T-cell (primary cell): ENCODE measurements at places on chromosomes 11 and 22. TPM values are rescaled to one million over a fixed set of nuclear protein-coding genes. Genes with fewer than 3 reads are reported as not detected.

DNA sequence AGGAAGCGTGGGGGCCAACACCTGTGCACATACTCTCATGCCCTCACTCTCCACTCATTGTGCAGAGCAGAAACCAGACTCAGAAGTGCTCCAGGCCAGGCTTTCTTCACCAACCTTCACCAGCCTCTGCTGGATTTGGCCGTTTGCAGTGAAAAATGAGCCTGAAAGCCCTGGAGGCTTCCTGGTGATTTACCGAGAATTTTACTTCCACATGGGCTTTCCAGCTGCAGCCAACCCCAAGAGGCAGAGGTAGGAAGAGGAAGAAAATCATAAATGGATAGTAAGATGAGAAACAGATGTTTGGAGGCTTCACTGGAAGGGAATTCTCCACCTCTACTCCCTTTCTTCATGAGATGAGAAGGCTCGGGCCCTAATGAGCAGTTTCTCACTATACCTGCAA lies 155.4 kb downstream of the ETS1 start:
- H3K4me1 ChIP-seq = peaks cover 3% of the 10 kb centered on the region
- peaks cover 3% of the 10 kb centered on the region for H3K27me3 ChIP-seq
- no peaks in the 10 kb centered on the region for H3K36me3 ChIP-seq
- H3K27ac ChIP-seq = no peak overlapping the region
- H3K4me3 ChIP-seq = no peak overlapping the region
- DNase-seq = no peak

RFPL2 gene
- total RNA-seq = 1.8 TPM

OSM gene
- total RNA-seq = 5.9 TPM

DNA sequence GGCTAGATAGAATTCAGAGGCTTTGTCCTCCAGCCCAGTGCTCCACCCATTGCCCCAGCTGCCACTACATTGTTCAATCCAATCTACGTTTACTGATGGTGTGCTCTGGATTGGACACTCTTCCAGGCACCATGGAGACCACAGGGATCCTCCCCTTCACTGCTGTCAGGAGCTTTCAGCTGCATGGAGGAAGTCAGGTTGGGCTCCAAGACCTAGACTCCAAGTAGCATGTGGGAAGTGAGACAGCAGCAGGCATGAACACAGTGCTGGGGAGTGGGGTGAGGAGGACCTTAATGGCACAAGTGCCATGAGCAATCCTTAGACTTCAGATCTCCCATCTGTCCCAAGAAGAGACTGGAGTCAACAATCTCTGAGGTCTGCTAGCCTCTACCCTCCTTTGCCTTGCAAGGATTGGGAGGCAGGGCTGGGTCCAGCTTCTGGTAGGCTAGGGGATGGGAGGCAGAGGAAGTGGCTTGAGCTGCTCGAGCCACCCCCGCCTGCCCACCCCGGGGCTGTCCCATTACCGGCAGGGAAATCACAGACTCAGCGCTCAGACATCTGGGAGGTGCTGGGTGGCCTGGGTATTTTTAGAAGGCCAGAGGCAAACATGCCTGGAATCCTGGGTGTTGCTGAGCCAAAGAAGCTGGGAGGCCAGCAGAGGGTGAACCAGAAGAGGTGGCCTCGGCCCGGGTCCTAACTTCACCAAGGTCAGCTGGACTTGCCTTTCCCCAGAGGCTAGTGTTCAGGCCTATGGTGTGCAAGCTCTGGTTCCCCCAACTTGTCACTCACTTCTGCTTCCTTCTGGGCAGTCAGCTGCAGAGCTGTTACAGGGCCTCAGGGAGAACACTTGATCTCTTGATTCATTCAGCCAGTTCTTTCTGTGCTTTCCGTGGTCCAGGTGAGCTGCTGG lies 15.2 kb upstream of the FCHSD2 start:
- no peaks in the 10 kb centered on the region for H3K27me3 ChIP-seq
- H3K4me3 ChIP-seq = no peak overlapping the region
- H3K27ac ChIP-seq = no peak overlapping the region
- no peak for DNase-seq
- no peaks in the 10 kb centered on the region for H3K36me3 ChIP-seq

DNA sequence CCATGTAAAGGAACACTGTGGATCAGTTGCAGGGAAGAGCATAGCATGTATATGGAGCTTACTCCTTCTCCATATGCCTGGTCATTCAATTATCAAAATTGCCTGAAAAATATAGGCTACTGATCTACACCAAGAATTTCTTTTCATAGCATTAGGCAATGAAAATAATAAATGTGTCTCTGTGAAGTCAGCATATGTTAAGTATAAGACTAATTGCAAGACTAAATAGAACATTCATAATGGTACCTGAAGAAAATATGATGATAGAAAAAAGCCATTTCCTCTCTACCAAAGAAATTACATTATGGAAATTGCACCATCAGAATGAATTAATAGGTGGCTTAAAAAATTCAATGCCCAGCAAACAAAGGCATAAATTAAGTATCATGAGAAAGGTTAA lies 584.7 kb downstream of the NELL1 start:
- H3K4me3 ChIP-seq = no peak overlapping the region
- H3K27me3 ChIP-seq = no peaks in the 10 kb centered on the region
- no peak for DNase-seq
- no peaks in the 10 kb centered on the region for H3K4me1 ChIP-seq

DNA sequence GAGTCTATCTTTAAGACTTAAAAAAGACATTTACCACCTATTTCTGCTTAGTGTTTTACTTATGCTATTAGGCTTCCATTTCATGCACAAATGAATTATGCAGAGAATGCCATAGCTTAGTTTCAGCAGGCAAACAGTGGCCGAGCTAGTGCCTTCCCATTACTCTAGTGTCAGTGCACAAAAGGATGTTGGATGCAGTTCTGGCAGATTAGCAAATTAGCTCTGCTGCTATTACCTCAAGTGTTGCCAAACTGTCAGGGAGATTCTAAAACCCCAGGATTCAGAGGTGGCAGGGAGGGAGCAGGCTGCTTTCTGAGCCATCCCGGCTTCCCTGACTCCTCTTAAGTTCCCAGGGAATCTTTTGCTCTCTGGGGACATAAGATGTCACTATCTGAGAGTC lies 209.4 kb upstream of the NCAM1 start:
- H3K27me3 ChIP-seq = peaks cover under 1% of the 10 kb centered on the region
- no peaks in the 10 kb centered on the region for H3K4me1 ChIP-seq
- H3K36me3 ChIP-seq = no peaks in the 10 kb centered on the region
- no peak overlapping the region for H3K4me3 ChIP-seq
- no peak for DNase-seq

GRCh38 chr11:30432178-30432577 lies 109.3 kb downstream of the ARL14EP start:
- H3K27me3 ChIP-seq = no peaks in the 10 kb centered on the region
- H3K36me3 ChIP-seq = no peaks in the 10 kb centered on the region
- no peak for DNase-seq
- H3K4me3 ChIP-seq = no peak overlapping the region

DNA sequence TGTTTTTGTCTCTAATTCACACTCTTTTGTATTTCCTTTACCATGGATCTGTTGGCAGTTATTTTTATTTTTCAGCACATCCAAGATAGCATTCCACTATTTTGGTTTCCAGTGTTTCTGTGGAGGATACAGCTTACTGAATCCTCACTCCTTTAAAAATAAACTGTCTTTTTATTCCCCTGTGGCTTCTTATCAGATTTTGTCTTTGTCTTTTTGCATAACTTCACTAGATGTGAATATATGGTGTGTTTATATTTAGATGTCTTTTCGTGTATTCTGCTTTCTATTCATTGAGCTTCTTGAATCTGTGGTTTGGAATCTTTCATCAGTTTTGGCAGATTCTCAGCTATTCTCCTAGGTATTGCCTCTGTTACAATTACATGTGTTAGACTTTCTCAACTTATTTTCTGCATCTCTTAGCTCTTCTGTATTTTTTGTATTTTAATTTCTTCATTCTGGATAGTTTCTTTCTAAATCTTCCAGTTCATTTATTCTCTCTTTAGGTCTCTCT lies 7.4 kb upstream of the ATXN10 start:
- no peaks in the 10 kb centered on the region for H3K36me3 ChIP-seq
- DNase-seq = no peak

GRCh38 chr11:10486161-10486840 lies 31.2 kb downstream of the AMPD3 start:
- no peak overlapping the region for H3K4me3 ChIP-seq
- no peak overlapping the region for H3K27ac ChIP-seq
- no peaks in the 10 kb centered on the region for H3K27me3 ChIP-seq
- no peak for DNase-seq

KRTAP5-8 gene
- total RNA-seq = not detected

DNA sequence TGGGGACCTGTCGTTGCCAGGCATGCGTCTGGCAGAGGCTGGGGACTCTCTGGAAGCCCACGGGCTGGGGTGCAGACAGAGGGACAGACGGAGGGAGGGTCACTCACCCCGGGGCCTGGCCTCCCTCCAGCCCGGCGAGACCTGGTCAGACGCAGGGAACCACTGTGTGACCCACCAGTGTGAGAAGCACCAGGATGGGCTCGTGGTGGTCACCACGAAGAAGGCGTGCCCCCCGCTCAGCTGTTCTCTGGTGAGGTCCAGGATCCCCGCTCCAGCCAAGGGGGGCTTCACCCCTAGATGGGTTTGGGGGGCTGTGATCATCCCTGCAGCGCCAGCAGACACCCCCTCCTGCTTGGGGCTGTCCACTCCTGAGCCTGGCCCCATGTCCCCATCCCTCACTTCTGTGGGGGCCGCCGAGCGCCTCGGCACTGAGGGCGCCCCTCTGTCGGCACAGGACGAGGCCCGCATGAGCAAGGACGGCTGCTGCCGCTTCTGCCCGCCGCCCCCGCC lies 23.6 kb upstream of the MUC5B start:
- H3K4me3 ChIP-seq = no peak overlapping the region
- no peaks in the 10 kb centered on the region for H3K36me3 ChIP-seq
- DNase-seq = no peak
- peaks cover 7% of the 10 kb centered on the region for H3K4me1 ChIP-seq

DNA sequence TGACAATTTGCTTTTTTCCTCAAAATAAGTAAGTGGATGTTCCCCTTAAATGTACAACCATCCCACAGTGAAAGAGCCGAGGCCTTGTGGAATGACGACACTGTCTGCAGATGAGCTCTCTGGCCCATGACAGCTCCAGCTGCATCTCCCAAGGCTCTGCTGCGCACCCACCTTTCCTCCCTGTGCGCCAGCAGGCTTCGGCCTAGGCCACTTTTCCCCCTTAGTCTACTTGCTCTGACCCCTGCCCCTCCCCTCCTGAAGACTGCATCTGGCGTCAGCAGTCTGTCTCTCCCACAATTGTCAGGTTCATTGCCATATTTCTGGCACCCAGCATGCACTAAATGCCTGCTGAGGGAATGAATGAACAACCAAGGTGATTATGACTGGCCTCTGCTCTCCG lies 2.0 kb downstream of the TOP3B start:
- H3K4me1 ChIP-seq = peaks cover 26% of the 10 kb centered on the region
- no peak for DNase-seq
- H3K27ac ChIP-seq = no peak overlapping the region
- H3K4me3 ChIP-seq = no peak overlapping the region
- H3K36me3 ChIP-seq = peaks cover 7% of the 10 kb centered on the region
- H3K27me3 ChIP-seq = peaks cover 5% of the 10 kb centered on the region

- no peak for DNase-seq
- peaks cover 10% of the 10 kb centered on the region for H3K4me1 ChIP-seq
- H3K27ac ChIP-seq = no peak overlapping the region
- no peak overlapping the region for H3K4me3 ChIP-seq
- H3K36me3 ChIP-seq = peaks cover 29% of the 10 kb centered on the region
- no peaks in the 10 kb centered on the region for H3K27me3 ChIP-seq
Measured at GRCh38 chr11:122807731-122808477, 30.4 kb upstream of the CRTAM start.

CASP1 gene
- 45.5 TPM for total RNA-seq

DNA sequence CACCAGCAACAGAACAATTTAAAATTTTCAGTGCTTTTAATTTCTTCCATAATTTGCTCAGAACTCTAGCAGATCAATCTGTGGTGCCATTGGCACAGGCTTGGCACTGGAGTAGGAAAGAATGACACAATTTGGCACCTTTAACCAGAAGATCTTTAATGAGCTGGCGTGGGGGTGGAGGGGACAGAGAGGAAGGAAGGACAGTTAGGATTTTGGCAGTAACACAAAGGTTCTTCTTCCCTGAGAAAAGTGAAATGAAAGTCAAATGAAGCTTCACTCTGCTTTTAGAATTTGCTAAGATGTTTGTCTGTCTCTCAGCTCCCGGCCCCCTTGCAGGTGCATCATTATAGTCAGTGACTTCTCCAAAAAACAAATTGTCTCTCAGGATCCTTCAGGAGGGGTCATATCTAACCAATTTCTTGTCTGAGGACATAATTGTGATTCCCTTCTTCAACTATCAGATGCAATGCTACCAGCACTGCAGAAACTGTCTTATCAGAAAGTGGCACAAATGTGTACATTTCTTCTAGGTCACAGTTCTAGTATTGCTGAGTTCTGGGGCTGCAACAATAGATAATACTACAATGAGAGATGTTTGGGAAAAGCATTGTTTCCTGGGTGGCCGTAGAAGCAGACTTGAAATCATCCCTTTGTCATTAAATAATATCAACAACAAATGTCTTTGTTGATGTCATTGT lies 66.8 kb downstream of the CSTPP1 start:
- no peak overlapping the region for H3K4me3 ChIP-seq
- DNase-seq = no peak
- no peak overlapping the region for H3K27ac ChIP-seq
- H3K36me3 ChIP-seq = no peaks in the 10 kb centered on the region
- H3K27me3 ChIP-seq = no peaks in the 10 kb centered on the region

GRM5 gene
- total RNA-seq = not detected

GRCh38 chr11:125960771-125961170 lies 14.9 kb downstream of the VSIG10L2 start:
- no peak overlapping the region for H3K4me3 ChIP-seq
- H3K4me1 ChIP-seq = no peaks in the 10 kb centered on the region
- H3K27me3 ChIP-seq = no peaks in the 10 kb centered on the region
- DNase-seq = no peak
- no peak overlapping the region for H3K27ac ChIP-seq

TTLL8 gene
- not detected for total RNA-seq

DNA sequence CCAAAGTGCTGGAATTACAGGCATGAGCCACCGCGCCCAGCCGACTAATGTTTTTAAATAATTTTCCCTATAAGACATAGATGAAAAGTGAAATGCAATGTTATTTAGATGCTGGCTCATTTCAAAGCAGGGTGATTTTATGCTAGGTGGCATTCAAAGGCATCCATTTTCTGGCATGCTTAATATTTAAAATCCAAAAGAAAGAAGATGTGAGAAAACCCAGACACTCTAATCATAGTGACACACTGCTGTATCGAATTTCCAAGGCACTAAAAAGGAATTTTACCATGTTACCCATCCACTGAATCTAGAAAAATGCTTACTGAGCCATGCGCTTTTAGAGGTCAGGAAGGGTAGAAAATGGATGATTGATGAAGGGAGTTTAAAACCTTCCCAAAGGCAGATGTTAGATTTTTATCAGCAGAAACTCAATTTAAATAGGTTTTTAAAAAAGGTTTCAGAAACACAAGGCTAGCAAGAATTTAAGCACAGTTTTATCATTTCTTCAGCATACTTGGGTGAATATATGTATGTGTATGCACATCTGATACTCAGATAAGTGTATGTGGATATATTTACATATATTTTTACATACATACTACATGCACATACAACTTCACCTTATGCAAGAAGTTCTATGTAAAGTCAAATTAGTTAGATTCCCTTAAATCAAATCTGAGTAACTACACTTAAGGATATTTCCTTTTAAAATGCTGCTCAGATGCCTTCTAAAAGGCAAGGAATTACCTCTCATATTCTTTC lies 24.1 kb upstream of the CCDC89 start:
- H3K4me1 ChIP-seq = no peaks in the 10 kb centered on the region
- H3K36me3 ChIP-seq = no peaks in the 10 kb centered on the region
- H3K27ac ChIP-seq = no peak overlapping the region
- H3K4me3 ChIP-seq = no peak overlapping the region
- no peaks in the 10 kb centered on the region for H3K27me3 ChIP-seq

BCO2 gene
- total RNA-seq = 1.5 TPM

TREH gene
- not detected for total RNA-seq

GRCh38 chr11:416757-417621 lies 2.2 kb upstream of the SIGIRR start:
- peak overlapping the region; percentile 68 for H3K27ac ChIP-seq
- H3K36me3 ChIP-seq = no peaks in the 10 kb centered on the region
- no peaks in the 10 kb centered on the region for H3K27me3 ChIP-seq
- H3K4me1 ChIP-seq = peaks cover 43% of the 10 kb centered on the region
